HAP-1 (cell line): ENCODE measurements at places on chromosomes 13 and 19.

GRCh38 chr13:106621833-106622232 is 53.9 kb upstream of the ARGLU1 start:
- DNase-seq = no peak

GRCh38 chr13:25375727-25376358 is 4.1 kb downstream of the ATP8A2 start:
- peak; percentile 66 for DNase-seq

DNA sequence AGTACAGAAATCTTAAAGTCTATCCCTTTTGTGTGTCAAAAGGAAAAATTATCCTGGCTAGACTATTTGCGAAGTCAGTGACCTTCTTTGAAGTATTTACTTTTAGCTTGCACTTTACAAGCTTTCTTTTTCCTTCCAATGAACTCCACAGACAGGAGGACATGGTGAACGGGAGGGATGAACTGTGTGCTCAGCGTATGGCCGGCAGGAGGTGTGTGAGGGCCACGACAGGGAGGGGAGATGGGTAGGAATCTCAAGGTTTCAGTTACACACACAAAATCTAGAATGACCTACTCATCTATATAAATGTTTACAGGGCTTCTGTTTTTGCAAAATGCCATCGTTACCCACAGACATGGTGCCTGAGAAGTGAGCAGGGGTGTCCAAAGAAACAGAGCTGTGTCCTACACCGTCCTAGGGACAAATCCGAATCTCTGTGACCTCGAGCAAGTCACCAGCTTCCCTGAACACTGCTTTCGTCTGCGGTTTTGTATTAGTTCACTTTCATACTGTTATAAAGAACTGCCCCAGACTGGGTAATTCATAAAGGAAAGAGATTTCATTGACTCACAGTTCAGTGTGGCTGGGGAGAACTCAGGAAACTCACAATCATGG is 537.2 kb downstream of the LIG4 start:
- DNase-seq = peak; percentile 10

DNA sequence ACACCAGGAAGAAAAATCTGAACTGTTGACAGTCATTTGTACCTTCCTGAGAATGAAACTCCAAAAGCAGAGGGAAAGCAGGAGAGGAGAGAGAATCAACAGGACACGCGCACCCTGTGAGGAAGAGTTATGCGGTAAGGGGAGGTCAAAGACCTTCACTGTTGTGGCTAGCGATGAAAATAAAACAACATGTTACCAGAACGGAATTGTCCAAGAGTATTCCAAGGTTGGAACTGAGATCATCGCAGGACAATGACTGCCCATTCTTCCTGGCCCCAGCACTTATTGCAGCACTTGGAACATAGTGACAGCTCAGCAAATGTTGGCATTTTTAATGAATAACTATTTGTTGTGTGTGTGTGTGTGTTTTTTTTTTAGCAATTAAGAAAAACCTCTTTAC is 176.0 kb upstream of the TSC22D1 start:
- DNase-seq = no peak

- peak; percentile 88 for DNase-seq
Observed at GRCh38 chr19:14556662-14557188, 15.1 kb downstream of the NDUFB7 start.

- no peak for DNase-seq
Observed at GRCh38 chr13:51828730-51829567, 16.0 kb downstream of the TMEM272 start.

- peak; percentile 89 for DNase-seq
Observed at GRCh38 chr19:47210689-47211316, 20.2 kb downstream of the BBC3 start.

DNA sequence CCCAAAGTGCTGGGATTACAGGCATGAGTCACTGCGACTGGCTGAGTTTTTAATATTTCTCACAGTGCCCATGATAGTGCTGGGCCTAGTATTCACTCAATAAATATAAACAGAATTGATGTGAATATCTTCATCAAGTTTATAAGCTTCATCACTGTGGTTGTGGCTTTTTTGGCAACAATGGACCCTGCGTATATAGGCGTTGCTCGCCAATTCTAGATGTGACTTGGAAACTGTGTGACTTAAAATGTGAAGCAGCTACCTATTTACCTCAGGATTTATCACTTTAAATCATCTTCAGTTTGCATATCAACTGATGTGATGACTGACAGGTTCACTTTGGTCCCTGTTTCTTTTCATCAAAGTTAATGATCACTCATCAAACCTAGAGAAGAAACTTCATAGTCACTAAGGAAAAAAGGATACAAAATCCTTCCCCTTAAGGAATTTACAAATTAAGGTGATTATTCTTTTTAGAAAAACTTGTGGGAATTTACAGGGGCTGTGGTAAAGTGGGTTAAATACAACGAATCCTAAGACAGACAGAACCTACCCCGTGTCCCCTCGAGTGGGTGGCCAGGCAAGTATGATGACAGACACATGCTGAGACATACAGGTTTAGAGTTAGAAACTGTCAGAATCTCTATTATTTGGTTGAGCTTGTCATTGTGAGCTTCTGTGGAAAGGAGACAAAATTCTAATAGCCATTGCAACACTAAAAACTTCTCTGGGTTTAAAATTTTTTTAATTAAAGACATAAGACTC is 101.3 kb downstream of the AKAP11 start:
- no peak for DNase-seq
